CD4-positive, CD25-positive, alpha-beta regulatory T cell (primary cell): ENCODE measurements at places on chromosomes 1 and 21.

- no peak for DNase-seq
These were observed 3.8 kb downstream of the SERTAD4 start for GRCh38 chr1:210236386-210236839.

DNA sequence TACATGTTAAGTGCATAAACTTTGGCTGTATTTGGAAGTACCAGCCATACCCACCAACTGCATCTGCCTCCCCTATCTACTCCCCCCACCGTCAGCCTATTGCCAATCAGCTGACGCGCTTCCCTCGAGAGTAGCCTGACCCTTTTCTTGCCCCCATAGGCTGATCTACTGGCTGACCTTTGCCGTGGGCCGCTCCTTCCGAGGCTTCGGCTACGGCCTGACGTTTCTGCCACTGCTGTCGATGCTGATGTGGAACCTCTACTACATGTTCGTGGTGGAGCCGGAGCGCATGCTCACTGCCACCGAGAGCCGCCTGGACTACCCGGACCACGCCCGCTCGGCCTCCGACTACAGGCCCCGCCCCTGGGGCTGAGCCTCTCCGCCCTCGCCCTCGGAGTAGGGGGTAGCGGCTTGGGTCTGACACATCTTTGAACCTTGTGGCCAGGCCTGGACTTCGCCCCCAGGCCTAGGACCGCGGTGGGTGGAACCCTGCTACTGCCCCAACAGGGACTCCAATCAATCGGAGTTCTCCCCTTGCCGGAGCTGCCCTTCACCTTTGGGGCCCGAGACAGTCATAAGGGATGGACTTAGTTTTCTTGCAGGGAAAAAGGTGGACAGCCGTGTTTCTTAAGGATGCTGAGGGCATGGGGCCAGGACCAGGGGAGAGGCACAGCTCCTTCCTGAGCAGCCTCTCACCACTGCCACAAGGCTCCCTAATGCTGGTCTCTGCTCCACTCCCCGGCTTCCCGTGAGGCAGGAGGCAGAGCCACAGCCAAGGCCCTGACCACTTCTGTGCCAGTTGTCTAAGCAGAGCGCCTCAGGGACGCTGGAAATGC, 4.0 kb downstream of the GLMP start:
- no peak for DNase-seq

DNA sequence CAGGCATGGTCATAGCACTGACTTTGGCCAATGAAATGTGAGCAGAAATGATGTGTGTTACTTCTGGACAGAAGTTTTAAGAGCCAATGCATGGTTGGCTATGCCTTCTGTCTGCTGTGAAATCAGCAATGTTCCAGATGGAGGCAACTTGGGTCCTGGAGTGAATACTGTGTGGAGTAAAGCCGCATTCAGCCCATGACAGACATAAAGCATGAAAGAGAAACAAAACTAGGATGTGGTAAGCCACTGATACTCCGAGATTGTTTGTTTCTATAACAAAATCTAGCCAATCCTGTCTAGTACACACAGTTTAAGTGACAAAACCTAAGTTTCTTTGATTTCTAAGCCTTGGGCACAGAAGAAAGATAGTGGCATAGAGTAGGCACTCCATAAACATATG, 47.1 kb upstream of the ARHGAP29 start:
- DNase-seq, result peak; percentile 2

DNA sequence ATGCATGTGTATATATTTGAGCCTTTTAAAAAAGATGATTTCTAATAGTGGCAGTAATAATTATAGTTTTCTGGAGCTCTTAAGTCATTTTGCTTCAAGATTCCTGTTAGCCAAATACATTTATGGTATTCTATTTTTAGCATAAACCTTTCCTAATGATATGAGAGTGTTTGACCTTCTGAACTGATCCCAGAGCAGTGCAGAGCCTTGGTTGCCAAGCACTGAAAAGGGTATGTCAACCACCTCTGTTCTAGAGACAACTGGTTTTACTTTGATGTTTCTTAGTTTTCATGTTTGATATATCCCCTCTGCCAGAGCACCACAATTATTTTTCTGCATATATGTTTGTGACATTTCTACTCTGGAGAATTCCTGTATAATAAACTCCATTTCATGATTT, 15.1 kb upstream of the KCNA3 start:
- no peak for DNase-seq

- DNase-seq, result peak; percentile 23
These were observed 17.1 kb upstream of the TMEM9 start for GRCh38 chr1:201171063-201172036.

DNA sequence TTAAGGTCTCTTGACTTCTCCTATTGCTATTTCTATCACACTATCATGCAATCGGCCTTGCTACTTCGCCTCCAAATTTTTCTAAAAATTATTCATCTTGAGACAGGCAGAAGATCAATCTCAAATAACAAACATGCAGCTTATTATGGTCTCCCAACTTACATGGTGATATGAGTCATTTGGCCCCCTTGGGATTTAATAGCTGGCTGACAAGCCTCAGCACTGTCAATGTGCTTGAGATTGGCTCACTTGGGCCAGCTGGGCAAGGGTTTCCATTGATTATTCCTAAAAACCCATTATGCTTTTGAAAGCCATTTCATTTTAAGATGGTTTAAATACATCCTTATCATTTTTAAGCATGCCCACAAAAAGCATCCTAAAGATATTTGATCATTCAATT, 224.5 kb upstream of the NFIA start:
- DNase-seq, result no peak

GRCh38 chr1:52139817-52140540, 1.9 kb upstream of the ZFYVE9 start:
- peak; percentile 46 for DNase-seq

DNA sequence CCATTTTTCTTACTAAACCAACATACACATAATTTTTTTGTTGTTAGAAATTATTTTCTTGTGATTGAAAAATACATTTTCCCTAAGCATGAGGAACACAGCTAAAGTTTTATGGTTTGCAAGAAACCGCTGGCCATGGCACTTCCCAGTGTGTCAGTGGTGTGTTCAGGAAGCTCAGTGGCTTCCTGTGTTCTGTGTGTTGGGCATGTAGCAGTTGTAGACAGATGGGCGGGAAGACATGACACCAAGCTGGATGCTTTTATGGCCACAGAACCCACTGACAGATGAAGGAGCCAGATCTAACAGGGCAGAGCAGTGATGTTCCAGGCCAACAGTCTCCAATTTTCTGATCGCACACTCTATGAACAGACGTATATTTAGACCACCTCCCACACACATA, 119.8 kb downstream of the GALNT2 start:
- no peak for DNase-seq

GRCh38 chr1:195584870-195585624, 1023.2 kb downstream of the KCNT2 start:
- no peak for DNase-seq

DNA sequence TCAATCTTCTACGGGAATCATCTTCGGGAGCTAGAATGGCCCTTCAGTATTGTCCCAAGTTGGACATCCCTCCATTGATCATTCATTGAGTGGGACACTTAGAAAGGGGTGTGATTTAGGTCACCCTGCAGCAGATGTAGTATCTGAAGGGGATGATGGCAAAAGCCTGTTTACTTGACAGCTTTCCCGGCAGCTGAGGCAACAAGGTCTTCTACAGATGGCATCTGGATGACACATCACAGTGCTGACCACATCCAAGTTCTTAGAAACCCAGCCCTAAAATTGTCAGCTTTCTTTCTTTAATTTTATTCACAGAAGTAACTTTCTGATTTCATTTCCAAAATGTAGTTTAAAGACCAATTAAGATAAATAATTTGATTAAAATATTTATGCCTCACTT, 150.3 kb downstream of the AMY1C start:
- no peak for DNase-seq

DNA sequence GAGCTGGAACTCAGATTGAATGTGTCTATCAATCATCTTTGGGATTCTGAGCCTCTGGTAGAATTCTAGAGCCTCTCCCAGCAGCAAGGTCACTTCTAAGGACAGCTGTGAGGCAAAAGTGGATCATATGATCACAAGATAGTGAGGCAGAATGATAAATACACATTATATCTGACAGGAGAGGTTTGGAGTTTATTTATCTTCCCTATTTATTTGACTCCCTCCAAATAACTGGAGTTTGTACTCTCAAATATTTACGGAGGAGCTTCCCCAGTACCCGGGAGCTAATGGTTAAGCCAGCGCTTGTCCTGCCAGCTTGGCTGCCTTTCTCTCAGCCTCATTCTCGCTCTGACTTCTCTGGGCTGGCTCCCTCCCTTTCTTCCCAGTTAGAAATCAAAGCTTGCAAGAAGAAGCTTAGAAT, 2.3 kb downstream of the HMGCS2 start:
- no peak for DNase-seq

DNA sequence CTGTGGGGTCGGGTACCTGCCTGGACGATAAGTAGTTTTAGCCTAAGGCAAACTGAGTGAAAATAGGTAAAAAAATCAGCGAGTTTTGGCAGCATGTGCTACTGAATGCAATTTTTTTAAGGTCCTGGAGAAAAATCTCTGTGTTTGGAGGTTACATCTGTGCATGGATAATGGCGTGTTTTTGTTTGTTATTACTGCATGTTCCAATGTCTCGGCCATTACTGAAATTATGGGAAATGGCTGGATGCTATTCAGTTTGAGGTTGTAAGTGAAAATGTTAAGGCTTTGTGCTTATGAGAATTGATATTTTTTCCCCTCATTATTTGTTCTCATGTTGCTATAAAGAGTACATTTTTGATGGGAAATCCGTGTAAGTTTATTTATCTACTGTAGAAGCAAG, 441.7 kb downstream of the PRDM2 start:
- DNase-seq, result no peak

GRCh38 chr1:59976194-59977074, 49.9 kb upstream of the CYP2J2 start:
- DNase-seq, result peak; percentile 35

GRCh38 chr1:204480515-204480914, 14.1 kb downstream of the PIK3C2B start:
- DNase-seq, result no peak

DNA sequence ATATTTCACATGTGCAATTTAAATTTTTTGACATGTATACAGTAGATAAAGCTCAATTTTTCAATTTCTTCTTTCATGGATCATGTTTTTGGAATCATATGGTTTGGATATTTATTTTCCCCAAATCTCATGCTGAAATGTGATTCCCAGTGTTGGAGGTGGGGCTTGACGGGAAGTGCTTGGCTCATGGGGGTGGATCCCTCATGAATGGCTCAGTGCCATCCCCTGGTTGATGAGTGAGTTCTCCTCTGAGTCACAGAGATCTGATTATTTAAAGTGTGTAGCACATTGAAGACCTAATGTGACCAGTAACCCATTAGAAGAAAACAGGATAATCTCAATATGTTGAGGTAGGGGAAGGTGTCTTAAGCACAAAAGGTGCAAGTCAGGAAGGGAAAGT, 9.1 kb upstream of the IFI16 start:
- no peak for DNase-seq

- peak; percentile 25 for DNase-seq
These were observed 112.6 kb downstream of the SLC45A1 start for GRCh38 chr1:8430476-8430875.

- DNase-seq, result no peak
These were observed 134.2 kb upstream of the HP1BP3 start for GRCh38 chr1:20921285-20921684.
